Hippocampal formation (tissue), 2 donors: ENCODE measurements at places on chromosomes 7 and 10.

DNA sequence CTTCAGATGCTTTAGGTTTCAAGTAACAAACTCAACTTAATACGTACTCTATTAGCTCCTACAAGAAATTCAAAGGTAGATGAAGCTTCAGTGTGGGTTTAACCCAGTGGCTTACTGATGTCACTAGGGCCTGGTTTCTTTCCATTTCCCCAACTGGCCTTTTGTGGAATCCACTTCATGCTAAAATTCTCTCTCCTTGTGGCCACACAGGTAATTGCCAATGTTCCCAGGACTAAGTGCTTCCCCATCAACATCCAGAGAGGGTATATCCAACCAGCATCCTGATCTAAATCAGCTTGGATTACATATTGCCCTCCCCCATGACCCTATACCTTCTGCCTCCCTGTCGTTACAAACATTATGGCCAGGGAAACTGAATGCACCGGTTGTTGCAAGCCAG is 10.7 kb downstream of the FBXL13 start:
- DNase-seq = no peak

- no peak for DNase-seq
Measured at GRCh38 chr7:116194115-116194514, 16.2 kb upstream of the TES start.

DNA sequence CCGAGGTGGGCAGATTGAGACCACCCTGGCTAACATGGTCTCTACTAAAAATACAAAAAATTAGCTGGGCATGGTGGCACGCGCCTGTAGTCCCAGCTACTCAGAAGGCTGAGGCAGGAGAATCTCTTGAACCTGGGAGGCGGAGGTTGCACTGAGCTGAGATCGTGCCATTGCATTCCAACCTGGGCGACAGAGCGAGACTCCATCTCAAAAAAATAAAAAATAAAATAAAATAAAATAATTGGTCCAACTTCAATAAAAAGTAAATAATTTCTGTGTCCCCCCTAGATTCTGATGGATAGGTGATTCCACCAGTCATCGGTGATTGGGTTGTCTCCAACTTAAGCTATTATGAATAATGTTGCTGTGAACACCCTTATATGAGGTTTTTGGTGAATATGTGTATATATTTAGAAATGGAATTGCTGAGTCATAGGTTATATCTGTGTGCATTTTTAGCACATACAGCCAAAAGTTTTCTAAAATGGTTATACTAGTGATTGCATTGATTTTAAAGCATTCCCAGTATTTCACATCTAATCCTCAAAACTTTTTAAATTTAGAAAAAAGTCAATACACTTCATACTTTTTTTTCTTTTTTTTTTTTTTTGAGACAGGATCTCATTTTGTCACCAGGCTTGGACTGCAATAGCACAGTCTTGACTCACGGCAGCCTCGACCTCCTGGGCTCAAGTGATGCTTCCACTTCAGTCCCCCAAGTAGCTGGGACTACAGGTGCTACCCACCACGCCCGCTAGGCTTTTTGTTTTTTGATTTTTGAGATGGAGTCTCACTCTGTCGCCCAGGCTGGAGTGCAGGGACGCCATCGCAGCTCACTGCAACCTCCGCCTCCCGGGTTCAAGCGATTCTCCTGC is 13.7 kb upstream of the SRPK2 start:
- no peak for DNase-seq

DNA sequence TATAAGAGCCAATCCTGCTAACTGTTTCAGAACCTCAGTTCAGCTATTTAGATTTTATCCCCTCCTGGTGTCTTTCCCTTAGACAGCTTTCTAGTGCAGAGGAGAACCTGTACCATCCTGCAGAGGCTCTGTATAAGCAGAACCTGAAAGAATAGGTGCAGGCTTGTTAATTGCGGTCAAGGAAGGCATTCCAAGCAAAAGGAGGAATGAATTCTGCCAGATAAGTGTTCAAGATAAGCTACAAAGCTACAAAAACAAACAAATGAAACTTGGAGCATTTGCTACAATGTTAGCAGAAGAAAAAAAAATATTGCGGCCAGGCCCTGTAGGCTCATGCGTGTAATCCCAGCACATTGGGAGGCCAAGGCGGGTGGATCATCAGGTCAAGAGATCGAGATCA is 32.6 kb upstream of the AGMO start:
- DNase-seq = no peak

- no peak for DNase-seq
Measured at GRCh38 chr7:157519798-157520244, 183.0 kb downstream of the DNAJB6 start.

DNA sequence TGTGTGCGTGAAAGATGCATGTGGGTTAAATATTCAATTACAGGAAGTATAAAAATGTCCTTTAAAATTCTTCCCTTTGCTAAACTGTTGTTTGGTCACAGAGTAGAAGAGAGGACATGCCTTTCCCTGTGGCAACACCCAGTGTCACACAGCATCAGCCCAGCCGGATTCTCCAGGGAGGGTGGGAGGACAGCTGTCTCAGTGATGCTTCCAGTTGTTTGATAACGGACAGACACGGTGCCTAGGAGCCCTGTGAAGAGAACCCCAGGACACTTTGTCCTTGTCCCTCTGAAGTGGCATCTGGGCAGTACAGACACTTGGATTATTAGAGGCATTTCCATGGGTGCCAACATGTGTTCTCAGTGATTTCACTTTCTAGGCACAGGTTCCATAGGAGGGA is 306.6 kb upstream of the LRGUK start:
- no peak for DNase-seq

DNA sequence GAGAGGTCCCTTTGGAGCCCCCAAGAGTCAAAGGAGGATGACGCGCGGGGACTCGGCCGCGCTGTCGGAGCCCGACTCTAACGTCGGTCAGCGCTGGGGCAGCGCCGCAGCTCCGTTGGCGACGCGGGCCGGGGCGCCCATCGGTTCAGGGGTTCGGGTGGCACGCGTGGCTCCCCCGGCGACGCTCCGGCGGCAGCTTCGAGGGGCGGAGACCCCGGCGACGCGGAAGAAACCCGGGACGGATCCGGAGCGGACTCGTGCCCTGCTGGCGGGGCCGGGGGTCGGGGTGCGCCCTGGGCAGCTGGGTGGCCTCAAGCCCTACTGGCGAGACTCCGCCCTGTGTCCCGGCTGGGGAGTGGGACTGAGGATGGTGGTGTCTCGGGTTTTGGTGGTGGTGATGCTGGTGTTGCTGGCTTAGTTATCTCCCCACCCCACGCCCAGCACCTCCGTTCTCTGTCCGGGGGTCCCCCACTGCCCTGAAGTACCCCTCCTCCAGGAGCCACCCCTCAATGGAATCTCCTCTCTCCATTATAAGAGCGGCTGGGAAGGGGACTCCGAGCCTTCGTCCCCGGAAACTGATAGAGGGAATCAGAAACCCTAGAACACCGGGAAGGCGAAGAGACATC is at the start of gene NAT16:
Gene NAT16, minus strand, starts transcription at position 164 of the 626 bp plus-strand sequence. CDS start 5,486 bp downstream, outside the sequence.
- no peak for DNase-seq

DNA sequence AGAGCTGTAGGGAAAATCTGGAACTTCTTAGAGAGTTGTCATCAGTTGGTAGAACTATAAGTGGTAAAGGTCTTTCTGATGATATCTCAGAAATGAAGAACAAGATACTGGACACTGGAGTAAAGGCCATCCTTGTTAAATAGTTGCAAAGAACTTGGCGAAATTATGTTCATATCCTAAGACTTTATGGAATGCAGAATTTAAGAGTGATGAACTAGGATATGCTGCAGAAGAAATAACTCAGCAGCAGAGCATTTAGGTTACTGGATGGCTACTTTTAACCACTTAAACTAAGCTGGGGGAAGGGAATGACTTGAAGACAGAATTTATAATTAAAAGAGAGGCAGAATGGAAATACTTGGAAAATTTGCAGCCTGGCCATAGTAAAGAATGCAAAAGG is 23.7 kb downstream of the PTEN start:
- DNase-seq = no peak

GRCh38 chr7:96674565-96674964 is 35.1 kb downstream of the SEM1 start:
- no peak for DNase-seq

DNA sequence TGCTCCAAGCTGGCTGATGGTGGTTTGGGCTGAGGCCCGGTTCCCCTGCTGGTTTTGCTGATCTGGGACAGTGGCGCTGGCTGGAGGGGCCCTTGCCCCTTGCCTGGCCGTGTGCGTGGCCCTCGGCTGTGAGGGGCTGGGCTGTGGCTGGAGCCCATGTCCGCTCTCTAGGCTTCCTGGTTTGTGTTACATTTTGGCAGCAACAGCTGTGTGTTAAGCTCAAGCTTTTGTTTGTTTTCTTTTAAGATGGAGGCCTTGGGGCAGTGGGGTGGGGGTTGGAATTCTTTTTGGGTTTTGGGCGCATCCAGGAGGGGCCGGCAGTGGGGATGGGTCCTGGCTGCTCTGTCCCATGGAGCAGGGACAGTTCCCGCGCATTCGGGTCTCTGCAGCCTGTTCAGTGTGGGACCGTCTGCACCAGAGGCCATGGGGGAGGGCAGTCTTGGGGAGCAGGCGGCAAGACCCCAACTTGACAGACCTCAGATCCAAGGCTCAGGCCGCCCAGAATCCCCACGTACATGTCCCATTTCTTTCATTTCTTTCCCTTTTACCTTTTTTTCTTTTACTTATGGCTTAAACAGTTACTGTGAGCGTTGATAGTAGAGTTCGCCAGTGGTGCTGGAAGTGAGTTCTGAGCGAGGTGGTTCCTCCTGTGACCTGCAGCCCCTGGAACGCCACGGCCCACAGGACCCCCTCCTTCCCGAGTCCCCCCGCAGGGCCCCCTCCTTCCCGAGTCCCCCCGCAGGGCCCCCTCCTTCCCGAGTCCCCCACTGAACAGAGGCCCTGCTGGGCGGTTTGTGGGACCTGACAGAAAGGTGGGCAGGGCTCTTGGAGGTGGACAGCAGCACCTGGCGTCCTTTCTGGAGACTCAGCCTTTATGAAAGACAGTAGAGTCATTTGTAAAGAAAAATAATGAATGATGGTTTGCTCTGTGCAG is 75.3 kb downstream of the INPP5A start:
- DNase-seq = no peak

- no peak for DNase-seq
Measured at GRCh38 chr10:33087152-33087551, 129.1 kb upstream of the ITGB1 start.

DNA sequence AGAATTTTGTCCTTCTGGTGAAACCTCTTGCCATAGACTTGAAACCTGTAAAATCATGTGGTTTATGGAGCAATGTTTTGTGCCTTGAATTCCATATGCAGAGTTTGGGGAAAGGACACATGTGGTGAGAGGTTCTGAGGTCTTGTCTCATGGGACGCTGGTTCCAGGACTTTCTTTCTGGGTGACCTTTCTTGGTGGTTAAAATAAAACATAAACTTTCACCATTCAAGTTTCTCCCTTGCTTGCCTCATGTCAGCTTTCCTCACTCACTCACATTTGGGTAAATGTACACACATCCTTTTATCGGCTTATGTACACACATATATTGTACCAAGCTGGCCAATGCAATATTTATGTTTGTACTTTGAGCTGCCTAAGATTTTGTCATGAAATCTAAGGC is 144.9 kb upstream of the CELF2 start:
- no peak for DNase-seq

- DNase-seq = no peak
Measured at GRCh38 chr10:62788861-62789467, 15.6 kb upstream of the ADO start.

GRCh38 chr10:10642189-10642588 is 375.5 kb upstream of the CELF2 start:
- no peak for DNase-seq

- DNase-seq = no peak
Measured at GRCh38 chr7:1917221-1918062, 247.4 kb downstream of the ELFN1 start.

DNA sequence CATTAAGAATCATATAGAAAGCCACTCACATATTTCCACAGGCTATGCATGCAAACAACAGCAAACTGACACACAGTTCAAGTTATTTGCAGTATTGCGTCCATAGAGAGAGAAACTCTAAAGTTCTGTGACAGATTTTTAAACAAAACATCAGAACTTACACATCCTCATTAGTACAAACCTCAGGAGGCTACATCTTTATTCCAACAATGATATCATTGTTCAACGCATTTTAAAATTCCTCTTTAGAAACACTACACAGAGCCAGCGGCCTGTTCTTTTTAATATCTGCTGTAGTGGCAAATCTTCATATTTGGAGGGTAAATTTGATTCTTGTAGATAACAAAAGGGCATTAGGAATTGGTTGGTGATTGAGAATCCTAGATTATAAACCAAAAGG is 55.9 kb upstream of the NFE2L3 start:
- DNase-seq = no peak

DNA sequence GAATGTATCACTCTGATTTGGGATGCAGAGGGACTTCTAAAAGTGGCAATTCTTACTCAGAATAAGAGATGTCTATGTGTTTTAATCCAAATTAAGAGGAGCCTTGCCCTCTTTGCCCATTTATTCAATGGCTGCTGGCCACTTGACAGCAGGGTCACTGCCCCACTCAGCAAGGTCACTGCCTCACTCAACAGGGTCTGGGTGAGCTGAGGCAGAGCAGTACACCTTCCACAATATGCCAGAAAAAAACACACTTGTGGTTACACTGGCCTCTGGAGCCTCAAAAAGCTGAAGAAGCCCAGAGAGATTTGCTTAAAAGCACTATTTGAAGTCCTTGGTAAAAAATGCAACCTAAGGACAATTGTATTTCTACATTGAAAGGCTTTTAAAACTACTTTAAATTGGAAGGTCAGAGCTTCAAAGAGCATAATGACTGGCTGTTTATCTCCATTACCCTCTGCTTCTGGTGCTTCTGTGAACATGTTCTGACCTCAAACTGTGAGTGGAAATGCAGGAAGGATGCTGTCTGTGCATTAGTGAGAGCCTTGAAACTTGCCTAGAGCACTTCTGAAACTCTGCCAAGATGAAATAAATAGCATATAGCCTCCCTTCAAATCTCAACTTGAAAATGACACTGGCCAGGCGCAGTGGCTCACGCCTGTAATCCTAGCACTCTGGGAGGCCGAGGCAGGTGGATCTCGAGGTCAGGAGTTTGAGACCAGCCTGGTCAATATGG is 35.1 kb upstream of the WIPF3 start:
- DNase-seq = no peak

DNA sequence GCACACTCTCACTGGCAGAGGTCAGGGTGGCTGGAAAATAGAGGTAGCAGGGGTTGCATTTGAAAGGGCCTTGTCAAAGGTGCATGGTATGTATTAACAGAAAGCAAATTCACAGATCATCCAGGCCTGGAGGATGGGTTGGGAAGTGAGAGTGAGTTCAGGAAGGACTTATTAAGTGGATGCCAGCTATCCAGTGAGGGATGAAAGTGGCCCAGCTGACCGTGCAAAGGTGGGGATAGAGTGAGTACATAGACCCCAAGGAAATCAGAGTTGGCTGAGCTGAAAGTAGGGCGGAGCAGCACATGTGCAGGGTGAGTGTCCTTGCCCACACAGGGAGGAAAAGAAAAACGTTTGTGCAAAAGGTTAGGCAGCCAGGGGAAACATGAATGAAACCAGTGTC is 58.1 kb downstream of the HECW1 start:
- DNase-seq = no peak
